ENCODE measurements at places on chromosomes 13 and 19.

GRCh38 chr19:1450735-1451731 is 1.1 kb downstream of the APC2 start:
- DNase-seq: no peak

- DNase-seq: no peak
These were observed 142.8 kb upstream of the SOX1 start for GRCh38 chr13:111923991-111924677.

GRCh38 chr19:36093687-36094086 is 17.3 kb upstream of the OVOL3 start:
- no peak for DNase-seq

DNA sequence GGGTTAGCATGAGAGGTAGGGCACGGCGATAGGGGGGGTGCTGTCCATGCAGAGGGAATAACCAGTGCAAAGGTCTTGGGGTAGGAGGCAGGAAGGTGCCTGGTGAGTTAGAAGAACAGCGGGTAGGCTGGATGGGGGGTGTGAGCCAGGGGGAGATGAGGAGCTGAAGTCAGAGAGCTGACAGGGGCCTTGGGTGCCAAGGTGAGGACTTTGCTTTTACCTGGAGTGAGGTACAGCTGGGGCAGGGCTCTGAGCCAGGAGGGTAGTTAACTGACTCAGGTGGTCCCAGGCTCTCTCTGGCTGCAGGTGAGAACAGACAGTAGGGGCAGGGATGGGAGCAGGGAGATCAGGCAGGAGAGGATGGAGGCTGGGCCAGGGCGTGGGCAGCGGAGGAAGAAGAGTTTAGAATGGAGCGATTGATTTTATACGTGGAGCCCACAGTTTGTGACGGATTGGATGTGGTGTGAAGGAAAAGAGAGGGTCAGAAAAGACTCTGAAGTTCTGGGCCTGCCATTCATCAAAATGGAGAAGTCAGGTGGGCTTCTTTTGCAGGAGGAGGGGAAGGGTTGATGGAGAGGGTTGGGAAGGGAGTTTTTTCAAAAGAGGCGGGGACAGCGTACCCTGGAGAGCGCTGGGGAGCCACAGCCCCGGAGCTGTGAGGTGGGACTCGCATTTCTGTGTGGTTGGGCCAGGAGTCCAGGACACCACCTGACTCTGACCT is 1.2 kb upstream of the GRAMD1A start:
- DNase-seq: no peak

DNA sequence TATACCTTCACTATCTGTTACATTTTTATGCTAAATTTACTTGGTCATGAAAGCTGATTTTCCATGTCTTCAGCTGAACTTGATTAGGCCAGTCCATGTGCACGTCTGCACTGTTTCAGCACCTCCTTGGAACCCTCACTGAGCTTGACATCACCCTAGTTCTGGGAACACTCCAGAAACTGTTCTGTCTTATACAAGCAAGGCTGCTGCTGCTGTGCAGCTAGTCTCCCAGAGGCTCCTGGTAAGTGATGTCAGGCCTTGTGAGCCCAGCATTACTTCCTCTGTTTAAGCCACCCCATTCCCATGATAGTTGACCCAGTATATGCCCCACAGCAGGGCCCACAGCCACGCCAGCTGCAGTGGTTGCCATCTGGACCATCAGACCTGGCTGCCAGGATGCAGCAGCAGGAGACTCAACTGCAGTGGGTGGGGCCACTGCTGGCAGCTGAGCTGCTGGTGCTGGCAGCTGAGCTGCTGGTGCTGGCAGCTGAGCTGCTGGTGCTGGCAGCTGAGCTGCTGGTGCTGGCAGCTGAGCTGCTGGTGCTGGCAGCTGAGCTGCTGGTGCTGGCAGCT is 90.5 kb upstream of the AKAP11 start:
- DNase-seq: no peak

- DNase-seq: no peak
These were observed 15.0 kb downstream of the ZC3H4 start for GRCh38 chr19:47098608-47099007.

DNA sequence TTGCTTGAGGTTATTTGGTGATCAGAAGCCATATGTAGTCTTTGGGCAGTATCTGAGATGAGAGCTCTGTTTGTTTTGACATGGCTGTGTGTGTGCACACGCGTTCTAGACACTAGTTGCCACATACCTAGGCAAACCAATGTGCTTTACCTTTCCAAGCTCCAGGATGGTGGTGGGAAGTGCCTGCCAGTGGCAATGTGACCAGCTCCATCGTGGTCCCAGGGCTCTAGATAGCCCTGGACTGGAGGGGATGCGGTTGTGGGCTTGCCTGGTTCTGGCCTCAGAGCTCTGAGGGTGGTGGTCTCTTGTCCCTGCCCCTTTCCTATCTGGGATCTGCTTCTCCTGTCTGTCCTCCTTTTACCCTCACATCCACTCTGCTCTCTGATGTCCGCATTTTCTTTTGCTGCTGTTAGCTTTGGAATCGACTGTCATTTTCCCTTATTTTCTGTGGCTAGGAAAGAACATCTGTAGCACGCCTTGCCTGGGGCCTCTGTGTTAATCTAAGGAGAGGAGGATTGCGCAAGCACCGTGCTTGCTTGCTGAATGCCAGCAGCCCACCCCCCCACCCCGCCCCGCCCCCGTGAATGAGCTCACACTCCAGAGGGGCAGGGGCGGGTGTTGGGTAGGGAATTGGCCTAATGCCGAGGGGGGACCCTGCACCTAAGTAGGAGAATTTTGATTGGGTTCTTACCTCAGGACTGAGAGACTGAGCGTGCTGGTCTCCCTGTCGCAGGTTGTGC is 89.5 kb downstream of the ARHGEF7 start:
- peak; percentile 58 for DNase-seq

- no peak for DNase-seq
These were observed 25.4 kb downstream of the RAB20 start for GRCh38 chr13:110536006-110536693.

- DNase-seq: no peak
These were observed 429.8 kb downstream of the FOXO1 start for GRCh38 chr13:40236566-40237168.

GRCh38 chr19:14161305-14161704 is 24.9 kb upstream of the ASF1B start:
- no peak for DNase-seq

DNA sequence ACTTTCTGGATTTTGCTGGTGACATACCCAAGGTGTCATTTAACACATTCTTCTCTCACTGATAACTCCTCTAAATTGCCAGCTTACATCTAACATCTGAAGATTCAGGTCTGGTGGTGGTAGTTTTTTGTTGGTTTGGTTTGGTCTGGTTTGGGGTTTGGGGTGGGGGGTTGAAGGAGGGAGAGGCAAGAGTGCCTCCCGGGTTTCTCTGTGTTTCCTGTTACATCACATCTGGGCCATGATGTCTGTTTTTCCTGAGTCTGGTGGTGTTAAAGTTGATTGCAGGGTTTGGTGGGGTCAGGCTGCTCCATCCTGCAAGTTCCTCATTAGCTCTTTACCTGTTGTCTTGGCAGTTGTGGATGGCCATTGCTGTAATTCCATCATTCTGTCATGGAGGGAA is 155.8 kb upstream of the UBL3 start:
- DNase-seq: no peak

- no peak for DNase-seq
These were observed 11.4 kb downstream of the SBK2 start for GRCh38 chr19:55525289-55526101.

GRCh38 chr13:77902319-77902963 is 16.2 kb downstream of the EDNRB start:
- DNase-seq: no peak

DNA sequence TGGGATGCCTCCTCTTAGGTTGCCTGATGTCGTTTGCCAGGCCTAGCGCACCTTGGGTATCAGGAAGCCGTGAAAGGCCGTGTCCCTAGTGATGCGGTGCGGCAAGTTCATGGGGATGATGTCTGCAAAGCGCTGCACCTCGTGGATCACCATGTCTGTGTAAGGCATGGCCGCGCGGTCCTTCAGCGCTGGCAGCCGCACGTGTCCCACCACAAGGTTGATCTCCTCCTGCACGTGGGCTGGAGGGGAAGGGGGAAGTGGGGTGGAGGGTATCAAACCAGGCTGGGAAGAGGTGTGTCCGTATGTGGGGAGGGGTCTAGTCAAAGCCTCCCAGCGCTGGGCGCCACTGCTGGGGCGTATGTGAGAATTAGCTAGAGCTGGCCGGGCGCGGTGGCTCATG is 23.2 kb downstream of the EGLN2 start:
- no peak for DNase-seq

DNA sequence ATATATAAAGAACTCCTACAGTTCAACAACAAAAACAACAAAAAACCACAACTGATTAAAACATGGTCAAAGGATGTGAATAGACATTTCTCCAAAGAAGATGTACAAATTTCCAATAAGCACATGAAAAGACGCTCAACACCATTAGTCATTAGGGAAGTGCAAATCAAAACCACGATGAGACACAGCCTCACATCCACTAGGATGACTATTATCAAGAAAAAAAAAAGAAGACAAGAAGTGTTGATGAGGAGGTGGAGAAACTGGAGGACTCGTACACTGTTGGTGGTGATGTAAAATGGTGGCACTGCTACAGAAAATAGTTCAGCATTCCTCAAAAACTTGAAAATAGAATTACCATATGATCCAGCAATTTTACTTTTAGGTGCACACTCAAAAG is 61.0 kb upstream of the SOX1 start:
- no peak for DNase-seq

DNA sequence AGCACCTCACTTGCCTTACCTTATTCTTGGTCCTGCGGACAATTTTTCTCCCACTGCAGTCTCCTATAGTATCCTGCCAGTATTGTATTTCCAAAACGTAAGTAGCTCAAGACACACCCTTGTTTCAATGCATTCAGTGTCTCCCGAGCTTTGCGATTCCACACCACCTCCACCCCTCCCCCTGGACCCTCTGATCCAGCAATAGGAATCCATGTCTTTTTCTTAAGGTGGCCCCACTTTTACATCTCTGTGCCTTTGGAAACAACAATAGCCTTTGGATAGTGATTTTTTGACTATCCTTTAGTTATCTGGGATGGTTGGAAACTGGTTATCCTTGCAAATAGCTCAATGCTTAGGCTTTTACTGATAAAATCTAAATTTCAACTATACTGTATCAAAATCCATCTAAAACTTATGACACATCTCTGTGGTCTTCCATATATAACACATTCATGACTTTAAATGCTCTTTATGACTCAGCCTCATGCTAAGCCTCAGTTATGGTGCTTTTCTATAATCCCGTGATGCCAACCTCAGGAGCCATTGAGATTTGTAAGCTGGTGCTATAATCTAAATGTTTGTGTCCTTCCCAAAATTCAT is 27.1 kb downstream of the FAM216B start:
- peak; percentile 87 for DNase-seq

All from ELR (cell line).